ENCODE measurements at places on chromosomes 11 and 22.

- no peak for DNase-seq
Measured at GRCh38 chr22:44360668-44361381, 48.1 kb upstream of the SHISAL1 start.

DNA sequence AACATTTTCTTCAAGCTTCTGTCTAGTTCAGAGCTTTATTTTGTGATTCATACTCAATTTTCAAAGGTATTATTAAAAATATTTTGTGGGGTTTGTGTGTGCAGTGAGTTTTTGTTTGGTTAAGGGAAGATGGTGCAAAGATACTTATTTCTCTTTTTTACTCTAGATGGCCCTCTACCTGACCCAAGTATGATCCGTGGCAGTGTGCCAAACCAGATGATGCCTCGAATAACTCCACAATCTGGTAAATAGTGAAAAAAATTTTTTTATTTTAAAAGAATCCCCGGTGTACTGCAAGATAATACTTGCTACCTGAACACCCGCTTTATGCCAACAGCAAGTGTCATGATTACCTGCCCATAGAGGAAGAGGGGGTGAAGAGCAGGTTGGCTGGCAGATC is 54.2 kb downstream of the EP300 start:
- no peak for DNase-seq

DNA sequence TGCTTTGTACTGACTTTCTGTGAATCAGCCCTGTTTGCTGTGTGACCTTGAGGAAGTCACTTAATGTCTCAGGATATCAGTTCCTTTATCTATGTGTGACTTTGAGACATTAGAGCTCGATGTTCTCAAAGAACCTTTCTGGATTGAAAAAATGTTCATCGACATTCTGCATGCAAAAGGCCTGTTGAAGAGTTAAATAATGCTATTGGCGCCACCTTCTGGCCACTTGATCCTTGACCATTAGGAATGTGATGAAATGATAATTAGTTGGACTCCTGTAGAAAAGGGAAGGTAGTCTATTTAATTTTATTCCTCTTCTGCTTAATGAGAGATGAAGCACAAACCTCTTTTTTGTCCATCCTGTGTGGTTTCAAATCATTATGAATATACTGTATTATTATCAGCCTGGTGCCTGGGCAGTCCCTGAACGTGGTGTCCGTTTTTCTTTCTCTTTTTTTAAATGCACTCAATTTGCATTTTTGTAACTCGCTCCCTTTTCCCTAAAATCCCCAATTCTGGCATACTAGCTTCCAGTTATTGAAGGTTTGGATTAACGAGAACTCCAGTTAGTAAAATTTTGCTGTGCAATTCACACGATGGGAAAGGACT is 20.7 kb downstream of the ELF5 start:
- peak; percentile 30 for DNase-seq

DNA sequence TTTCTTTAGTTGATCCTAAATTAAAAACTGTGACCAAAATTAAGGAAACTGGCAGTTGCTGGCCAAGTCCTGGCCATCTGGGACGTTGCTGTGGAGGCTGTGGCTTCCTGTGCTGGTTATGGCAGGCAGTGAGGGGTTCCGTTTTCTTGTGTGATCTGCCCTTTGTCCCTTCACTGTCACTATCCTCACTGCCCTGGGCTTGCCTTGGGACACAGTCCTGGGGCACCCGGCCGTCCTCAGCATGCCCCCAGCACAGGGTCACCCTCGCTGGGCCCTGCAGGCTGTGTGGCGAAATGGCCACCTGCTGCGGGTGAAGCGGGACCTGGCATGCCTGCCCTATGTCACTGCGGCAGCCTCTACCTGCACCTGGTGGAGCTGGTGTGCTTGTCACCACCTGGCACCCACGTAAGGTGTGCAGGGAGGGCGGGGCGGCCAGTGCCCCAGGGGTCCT is 52.5 kb upstream of the SLC22A12 start:
- no peak for DNase-seq

- DNase-seq, result no peak
Measured at GRCh38 chr11:79413268-79413667, 27.6 kb downstream of the TENM4 start.

DNA sequence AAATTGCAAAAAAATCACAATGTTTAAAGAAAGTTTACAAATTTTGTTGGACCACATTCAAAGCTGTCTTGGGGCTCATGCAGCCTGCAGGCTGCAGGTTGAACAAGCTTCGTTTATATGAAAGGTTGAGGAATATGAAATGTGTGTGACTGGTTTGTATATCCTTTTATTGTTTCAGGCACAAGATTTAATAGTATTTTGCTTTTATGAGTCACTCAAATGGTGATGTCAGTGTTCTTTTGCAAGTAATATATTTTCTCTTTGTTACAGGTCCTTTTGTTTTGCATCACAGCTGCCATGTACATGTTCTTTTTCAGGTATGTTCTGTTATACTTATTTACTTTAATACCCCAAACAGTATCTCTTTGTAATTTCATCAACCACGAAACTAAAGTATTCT is 198.6 kb downstream of the TMEM135 start:
- no peak for DNase-seq

DNA sequence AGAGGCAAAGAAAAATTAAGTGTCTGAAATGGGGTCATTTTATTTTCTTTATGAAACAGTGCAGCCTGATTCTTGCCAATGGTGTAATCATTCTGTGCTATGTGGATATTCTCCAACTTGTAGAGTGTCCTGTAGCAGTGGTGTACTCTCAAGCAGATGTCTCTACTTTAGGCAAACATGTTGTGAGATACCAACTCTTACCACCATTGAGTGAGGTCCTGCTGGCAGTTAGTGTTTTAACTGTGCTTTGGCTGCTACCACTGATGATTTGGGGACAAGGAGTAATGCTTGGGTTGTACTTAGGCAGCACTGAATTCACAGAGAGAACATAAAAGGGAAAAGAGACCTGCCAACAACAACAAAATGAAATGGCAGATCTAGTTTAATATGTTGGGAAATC is 122.5 kb downstream of the APIP start:
- DNase-seq, result no peak

DNA sequence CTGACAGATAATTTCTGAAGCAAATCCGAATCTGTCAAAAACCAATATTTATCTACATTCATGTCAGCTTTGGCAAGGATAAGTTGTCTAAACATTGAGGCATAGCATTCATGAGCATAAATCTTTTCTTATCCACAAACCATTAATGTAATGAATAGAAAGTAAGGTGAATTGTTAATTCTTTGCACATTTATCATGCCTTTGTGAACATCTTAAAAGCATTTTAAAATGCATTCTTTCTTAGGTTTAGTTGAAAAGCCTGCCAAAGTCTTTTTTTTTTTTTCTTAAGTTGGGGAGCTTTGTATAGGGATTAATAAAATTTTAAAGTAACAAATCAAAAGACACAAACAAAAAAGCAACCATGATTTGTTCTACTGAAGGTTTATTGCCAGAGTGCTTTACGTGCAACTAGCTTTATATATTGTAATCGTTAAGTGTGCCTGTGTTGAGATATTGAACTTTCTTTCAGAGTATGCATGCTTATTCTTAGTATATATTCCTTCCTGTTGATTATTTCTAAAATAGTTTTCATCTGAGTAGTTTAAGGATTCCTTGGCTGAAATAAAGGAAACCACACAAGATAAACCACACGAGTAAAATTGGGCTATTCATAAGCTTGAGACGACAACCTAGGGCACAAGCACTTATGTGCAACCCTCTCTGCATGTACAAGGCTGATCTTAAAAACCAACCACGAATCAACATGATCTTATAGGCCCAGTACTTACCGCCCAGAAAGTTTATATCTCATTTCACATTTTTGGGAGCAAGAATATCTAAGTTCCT is 1110.9 kb upstream of the CNTN5 start:
- DNase-seq, result no peak

DNA sequence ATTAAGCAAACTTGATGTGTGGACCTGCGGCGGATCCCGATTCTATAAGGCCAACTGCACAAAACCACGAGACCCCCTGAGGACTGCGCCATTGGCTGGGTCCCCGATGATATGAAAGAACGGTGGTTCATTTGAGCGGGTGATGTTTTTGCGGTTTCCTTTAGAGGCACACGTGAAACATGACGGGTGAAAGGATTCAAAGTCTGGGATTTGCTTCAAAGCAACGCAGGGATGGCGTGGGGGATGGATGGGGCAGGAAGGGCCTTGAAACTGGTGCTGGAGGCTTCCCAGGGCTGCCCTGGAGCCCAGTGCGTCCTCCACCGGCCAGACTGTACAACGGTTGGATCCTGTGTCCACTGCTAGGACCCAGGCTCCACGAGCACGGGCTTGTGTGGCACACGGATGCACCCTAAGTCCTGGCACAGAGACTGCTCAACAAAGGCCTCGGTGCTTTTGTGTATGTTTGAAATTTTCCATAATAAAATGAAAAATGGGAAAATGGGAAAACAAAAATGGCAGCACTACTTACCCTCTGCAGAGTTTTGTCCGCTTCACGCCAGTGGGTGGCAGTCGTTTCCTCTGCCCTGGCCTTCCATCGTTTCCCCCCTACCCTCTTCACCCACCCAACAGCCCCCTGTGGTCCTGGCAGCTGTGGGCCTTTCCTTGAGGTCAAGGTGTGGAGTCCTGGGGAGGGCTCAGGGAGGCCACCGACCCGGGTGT is 3.6 kb downstream of the ASCL2 start:
- DNase-seq, result no peak

- DNase-seq, result no peak
Measured at GRCh38 chr11:125147280-125147679, 17.3 kb upstream of the PKNOX2 start.

GRCh38 chr11:125916683-125917347 is 12.5 kb downstream of the DDX25 start:
- no peak for DNase-seq

- no peak for DNase-seq
Measured at GRCh38 chr22:45484742-45485141, 17.9 kb upstream of the FBLN1 start.

GRCh38 chr22:26276529-26277160 is 107.4 kb downstream of the SEZ6L start:
- DNase-seq, result no peak

GRCh38 chr22:46072110-46072881 is 78.0 kb upstream of the PPARA start:
- DNase-seq, result no peak

DNA sequence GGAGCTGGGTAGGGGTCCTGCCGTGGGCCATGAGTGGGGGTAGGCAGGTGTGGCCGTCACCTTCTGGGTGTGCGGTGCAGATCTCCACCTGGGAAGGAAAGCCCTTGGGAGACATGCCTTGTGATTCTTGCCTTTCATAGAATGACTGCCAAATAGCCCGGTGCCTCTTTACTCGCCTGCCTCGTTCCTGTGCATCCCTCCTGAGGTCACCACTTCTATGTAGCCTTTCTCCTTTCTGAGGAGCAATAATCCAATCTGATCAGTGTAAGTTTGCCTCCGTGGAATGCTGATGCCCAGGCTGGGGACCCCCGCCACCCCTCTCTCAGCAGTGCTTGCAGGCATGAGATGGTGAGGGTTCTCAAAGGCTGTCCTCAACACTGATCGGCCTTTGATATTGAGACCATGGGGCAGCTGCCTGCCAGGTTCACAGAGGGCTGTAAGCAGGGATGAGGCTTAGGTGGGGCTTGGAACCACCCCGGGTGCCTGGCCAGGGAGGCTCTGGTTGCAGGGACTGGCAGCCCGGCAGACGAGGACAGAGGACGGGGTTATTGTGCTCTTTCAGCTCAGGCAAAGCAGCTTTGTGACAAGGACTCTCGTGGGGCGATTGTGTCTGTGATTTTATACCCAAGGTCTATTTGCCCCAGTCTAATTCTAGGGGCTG is 86.1 kb upstream of the WNT7B start:
- DNase-seq, result no peak

- no peak for DNase-seq
Measured at GRCh38 chr11:22331771-22332170, 6.4 kb upstream of the SLC17A6 start.

- DNase-seq, result no peak
Measured at GRCh38 chr11:1532606-1533341, 39.3 kb downstream of the DUSP8 start.

DNA sequence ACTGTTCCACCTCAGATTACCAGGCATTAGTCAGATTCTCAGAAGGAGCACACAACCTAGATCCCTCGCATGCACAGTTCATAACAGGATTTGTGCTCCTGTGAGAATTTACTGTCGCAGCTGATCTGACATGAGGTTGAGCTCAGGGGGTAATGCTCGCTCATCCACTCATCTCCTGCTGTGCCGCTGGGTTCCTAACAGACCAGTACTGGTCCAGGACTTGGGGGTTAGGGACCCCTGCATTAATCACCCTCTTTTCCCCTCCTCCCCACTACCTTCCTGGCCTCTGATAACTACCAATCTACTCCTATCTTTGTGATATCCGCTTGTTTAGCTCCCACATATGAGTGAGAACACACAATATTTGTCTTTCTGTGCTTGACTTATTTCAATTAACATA is 83.5 kb upstream of the FSHB start:
- no peak for DNase-seq

DNA sequence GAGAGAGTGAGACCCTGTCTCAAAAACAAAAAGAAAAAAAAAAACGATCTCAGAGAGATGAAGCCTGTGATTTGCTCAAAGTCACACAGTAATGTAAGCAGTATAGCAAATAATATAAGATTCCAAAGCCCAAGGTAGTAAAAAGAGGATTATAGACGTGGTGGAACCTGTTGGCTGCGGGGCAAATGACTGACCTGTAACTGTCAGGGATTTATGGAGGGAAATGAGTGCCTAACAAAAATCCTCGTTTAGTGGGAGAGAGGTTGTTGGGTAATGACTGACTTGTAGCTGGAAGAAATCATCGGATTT is 723 bp upstream of the CLP1 start:
- DNase-seq, result no peak

DNA sequence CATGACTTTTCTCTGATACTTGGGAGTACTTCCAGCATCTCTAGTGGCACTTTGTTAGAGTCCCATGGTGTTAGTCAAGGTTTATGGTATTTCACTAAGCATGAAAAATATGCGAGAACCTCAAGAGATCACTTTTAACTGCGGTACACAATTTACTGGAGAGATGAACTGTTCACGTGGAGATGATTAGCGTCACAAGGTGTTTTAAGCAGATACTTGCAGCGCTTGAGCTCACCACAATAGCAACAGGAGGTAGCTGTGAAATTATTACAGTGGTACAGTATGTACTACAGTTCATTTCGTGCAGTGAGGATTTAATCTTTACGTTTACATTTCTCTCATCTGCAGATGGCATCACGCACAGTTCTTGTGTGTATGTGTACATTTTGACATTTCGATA is 4.5 kb downstream of the PARVA start:
- DNase-seq, result no peak

- DNase-seq, result no peak
Measured at GRCh38 chr11:76209973-76210930, 4.0 kb upstream of the WNT11 start.

- DNase-seq, result no peak
Measured at GRCh38 chr22:36235585-36235984, 3.7 kb downstream of the APOL2 start.

DNA sequence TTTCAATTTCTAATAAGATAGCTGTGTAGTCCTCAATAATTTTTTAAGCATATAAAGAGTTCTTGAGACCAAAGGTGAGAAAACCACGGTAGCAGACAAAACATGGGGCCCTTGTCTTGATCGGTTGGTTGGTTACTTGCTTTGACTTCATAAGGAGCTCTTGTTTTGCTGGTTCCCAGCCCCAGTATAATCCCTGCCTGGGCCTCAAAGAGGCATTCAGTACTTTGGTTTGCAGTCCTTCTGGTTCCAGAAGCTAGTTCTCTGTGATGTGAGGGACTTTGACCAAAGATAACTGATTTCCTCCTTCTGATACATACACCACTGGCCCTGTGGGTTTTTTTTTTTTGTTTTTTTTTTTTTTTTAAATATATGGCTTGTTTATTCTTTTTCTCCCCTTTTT is 17.1 kb downstream of the MARK2 start:
- DNase-seq, result no peak

Measured in CMK (cell line).